ENCODE measurements at places on chromosomes 16 and 17.

DNA sequence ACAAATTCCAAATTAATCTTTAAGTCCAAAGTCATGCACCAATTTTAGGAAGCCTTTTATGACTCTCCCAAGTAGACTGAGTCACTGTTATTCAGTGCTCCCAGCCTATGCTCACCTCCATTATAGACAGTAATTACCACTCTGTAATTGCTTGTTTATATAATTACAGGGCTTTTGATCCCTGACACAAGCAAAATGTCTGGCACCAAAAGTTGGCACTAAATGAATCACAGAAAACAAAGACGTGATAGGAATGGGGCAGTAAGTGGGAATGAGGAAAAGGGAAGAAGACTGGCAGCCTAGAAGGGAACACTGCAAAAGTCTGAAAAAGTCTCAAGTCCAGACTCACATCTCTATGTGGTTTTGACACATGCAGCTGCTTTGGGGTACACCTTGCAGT lies 94.1 kb downstream of the SLC39A11 start:
- DNase-seq: no peak

DNA sequence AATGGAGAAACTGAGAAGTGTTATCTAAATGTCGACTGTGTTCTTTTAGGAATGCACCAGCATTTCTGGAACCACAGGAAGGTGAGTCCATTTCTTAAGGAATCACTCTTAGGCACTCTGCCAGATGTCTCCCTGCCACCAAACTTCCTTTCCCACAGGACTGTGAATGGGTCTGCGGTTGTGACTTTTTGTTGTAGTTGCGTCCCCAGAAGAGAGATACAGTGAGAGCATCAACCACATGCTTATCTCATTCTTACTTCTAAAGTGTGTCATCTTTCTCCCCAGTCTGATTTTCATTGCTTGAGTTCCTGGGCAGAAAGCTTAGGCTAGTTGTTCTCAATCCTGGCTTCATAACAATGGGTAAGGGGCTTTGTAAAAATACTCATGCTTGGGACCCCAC lies 13.4 kb downstream of the ITPRIPL2 start:
- peak; percentile 80 for DNase-seq

DNA sequence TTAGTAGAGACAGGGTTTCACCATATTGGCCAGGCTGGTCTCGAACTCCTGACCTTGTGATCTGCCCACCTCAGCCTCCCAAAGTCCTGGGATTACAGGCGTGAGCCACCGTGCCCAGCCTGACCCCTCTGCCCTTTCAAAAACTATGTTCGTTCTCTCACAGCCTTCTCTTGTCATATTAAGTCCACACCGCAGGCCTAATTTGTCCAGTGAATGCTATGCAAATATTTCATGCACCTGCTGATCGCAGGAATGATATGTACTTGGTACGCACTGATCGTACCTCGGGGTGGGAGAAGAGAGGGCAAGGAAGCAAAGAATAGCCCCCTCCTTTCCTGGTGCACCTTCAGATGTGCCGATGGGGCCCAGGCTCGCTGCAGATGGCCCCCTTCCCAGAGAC lies 3.0 kb upstream of the BIRC5 start:
- no peak for DNase-seq

GRCh38 chr16:56191156-56191815 lies at the start of gene GNAO1:
GNAO1 (plus strand) TSS chr16:56191489; CDS start chr16:56192236, 747 bp downstream.
- DNase-seq: peak; percentile 22

GRCh38 chr16:87929986-87930385 lies 6.3 kb downstream of the CA5A start:
- DNase-seq: no peak

Measured in GM12865 (cell line).